ENCODE measurements at places on chromosomes 3 and 15. TPM values are rescaled to one million over a fixed set of nuclear protein-coding genes. Genes with fewer than 3 reads are reported as not detected.

- no peak for DNase-seq
Observed at GRCh38 chr3:140103986-140104645, 169.1 kb downstream of the CLSTN2 start.

GRCh38 chr3:172511783-172512762 lies 11.2 kb downstream of the TNFSF10 start:
- peak; percentile 80 for DNase-seq

GRCh38 chr3:126926684-126927400 lies 56.1 kb upstream of the PLXNA1 start:
- no peak for DNase-seq

GRCh38 chr3:51830345-51830744 lies 31.1 kb upstream of the IQCF2 start:
- DNase-seq: no peak

GRCh38 chr3:81997390-81997789 lies 235.9 kb upstream of the GBE1 start:
- DNase-seq: no peak

Gene PLA2G4E
- not detected for total RNA-seq

DNA sequence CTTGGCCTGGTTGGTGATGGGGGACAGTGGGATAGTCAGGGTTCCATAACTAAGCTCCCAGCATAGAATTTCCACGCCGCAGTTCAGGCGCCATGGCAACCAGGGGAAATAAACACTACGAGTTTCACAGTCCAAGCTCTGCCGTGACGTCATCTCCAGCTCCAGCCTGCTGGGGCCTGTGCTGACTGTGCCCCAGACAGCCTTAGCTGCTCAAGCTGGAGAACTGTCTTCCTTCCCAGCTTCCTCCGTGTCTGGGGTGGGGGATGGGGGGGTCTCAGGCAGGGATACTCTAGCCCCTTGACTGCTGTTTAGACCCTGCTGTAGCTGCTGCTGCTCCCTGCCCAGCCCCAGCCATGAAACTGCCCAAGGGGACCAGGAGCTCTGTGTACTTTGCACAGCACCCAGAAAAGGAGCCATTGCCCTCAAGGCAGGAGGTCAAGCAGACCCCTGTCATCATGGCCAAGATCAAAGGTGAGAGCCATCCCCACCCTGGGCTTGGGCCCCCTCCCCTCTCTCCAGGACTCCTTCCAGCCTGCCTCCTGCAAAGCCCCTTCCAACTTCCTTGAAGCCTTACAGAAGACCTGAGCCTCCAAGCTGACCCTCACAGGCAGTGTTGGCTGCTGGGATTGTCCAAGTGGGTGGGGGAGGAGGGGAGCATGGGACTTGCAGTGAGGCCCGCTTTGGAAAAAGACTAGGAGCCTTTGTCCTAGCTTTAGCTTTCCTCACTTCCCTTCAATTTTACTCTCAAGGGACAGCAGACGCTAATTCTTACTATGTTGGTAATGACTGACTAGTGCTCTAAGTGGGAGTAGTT lies 11.4 kb upstream of the CSPG4 start:
- DNase-seq: no peak

DNA sequence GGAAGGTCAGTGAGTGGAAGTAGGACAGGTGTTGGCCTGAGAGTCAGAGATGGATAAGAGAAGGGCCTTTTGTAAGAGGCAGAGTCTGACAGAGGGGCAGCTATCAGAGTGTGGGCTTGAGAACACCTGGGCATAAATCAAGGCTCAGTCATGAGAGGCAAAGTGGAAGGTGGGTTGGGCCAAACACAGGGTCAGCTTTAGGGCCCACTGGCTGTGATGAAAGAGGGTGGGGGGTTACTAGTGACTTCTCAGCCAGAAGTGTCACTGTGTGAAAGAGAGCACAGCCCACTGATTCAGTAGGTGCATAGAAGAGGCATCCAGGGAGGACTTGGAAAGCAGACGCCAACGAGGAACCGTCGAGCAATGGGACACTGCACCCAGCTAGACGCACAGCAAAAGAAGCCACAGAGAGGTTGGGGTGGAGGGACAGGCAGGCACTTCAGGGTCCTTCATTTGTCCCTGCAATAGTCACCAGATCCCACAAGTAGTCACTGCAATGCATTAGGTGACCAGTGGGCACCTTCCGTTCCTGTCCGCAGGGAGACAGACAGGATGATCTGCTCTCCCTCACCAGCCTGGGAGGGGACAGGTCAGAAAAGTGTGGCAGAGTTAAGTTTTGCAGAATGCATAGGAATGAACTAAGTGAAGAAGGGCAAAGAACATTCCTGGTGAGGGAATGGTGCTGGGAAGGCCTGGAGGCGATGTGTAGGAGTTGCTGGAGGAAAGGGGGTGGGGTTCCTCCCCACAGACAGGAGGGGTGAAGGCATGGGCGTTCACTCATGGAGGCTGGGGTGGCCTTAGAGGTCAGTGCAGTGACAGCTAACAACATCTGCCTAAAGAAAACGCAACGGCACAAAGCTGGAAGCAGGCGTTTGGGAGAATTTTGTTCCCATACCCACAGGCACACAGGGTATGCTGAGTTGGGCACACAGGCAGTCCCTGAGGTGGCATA lies 36.3 kb downstream of the MESD start:
- DNase-seq: no peak

Gene MYO5C
- 1.1 TPM for total RNA-seq

DNA sequence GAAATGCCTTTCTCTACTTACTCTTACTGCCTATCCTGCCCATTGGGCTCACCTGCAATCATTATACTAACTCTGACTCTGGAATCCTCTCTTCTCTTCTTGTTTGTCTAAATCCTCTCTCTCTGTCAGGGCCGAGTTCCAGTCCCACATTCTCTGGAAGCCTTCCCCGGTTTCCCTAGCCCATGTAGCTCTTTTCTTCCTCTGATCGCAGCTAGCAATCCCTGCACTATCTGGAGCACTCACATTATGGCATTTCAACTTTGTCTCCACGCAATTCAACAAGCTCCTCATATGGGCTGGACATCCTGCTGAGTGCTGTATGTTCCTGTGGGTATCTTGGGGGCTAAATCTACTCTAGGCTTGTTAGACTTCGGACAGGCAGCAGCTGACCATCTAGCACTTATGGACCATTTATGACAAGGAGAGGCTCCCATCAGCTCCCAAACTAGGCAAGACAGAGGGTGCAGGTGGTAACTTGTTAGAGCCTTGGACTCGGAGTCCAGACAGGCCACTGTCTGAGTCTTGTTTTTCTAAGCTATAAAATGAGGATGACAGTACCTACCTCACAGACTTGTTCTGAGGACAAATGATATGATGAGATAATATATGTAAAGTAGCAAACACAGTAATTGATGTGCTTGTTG lies 58.3 kb downstream of the EPHB3 start:
- DNase-seq: no peak

DNA sequence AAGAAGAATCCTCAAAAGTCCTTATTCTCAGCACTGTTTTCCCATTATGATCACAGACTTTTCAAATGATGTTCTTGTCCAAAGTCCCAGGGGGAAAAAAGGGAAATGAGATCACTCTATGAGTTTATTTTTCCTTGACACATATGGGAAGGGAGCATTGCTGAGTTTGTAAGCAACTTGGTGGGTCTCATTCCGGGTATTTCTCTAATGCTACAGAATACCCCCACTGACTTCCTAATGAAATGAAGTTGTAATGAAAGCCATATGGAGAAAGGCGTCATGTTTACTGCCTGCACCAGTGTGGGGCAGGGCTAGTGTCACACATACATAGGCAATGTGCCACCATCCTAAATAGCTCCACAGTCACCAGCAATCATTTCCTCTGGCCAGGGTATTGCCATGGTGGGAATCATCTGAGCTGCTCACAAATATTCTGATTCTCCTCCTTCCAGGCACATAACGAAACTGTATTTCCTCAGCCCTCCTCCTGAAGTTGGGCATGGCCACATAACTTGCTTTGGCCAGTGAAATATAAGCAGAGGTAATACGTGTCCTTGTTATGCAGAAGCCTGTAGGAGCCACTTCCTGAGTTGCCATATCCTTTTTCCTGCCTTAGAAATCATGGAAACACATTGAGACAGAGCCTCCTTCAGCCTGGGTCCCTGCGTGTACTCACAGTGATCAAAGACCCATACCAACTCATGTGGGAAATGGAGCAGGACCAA lies 41.0 kb upstream of the C15orf61 start:
- no peak for DNase-seq

GRCh38 chr15:88625943-88626741 lies 5.0 kb downstream of the AEN start:
- DNase-seq: peak; percentile 51

GRCh38 chr3:52931328-52931727 lies 34.0 kb upstream of the STIMATE start:
- no peak for DNase-seq

Gene HTR3E
- not detected for total RNA-seq

Gene CCDC39
- 0.09 TPM for total RNA-seq

DNA sequence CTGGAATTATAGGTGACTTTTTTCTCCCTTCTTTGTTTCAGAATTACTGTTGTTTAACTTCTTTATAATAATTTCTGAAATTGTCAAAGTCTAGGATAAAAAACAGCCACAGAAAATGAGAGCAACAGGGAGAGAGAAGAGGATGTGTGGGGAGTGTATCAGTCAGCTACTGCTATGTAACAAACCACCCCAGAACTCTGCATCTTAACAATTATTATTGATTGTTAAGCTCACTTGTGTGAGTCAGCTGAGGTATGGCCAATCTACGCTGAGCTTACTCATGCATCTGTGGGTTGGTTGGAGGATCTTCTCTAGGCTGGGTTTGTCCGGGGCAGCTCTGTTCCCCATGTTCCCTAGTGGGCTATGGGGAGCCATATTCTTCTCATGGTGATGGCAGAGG lies 43.7 kb upstream of the CDV3 start:
- DNase-seq: no peak

Measured in activated naive CD4-positive, alpha-beta T cell treated with anti-CD3 and anti-CD28 coated beads, Interleukin-2, amount 50 U/mL, for 72 hours (primary cell).